Thymus (tissue), 14 donors: ENCODE measurements at places on chromosomes 11 and 22.

DNA sequence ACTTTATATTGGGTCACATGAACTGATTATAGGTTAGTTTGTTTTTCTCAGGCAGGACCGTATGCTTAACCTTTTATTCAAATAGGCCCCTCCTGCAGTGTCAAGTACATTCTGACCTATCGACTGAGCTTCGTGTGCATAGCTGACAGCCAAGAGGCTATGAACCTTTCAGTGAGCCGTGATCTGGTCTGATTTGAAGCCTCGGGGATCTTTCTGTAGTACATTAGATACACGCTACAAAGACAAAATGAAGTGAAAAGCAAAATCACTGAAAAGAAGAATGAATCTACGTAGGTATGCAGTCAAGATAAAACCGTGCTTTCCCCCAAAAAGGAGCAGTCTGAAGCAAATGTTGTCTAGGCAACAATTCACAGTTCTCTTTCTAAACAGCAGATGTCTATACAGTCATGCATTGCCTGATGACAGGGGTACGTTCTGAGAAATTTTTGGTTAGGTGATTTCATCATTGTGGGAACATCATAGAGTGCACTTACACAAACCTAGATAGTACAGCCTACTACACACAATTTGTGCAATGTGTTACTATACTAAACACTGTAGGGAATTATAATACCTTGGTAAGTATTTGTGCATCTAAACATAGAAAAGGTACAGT is 18.1 kb downstream of the JHY start:
- H3K27ac ChIP-seq, result no peak overlapping the region
- H3K4me3 ChIP-seq, result no peak overlapping the region
- no peak for DNase-seq
- H3K4me1 ChIP-seq, result no peaks in the 10 kb centered on the region

DNA sequence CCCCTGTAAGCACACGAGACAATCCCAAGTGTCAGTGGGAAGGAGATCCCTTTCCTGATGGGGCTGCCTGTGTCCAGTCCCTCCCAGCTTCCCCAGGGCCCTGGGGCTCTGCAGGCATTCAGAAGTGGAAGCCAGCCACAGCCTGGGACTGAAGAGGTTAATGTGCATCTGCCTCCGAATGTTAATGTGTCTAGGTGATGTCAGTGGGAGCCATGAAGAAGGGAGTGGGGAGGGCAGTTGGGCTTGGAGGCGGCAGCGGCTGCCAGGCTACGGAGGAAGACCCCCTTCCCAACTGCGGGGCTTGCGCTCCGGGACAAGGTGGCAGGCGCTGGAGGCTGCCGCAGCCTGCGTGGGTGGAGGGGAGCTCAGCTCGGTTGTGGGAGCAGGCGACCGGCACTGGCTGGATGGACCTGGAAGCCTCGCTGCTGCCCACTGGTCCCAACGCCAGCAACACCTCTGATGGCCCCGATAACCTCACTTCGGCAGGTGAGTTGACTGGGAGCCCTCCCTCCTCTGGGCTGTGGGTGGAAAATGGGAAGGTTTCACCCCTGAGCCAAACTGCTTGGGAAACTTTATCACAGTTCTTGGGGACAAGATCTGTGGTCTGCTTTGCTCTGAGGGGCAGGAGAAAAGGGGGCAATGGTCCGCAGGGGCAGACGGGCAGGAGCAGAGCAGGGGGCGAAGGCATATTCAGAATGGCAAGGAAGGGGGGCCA is at the start of gene MCHR1:
Gene MCHR1, plus strand, starts transcription at position 236 of the 715 bp plus-strand sequence. Its CDS starts 169 bp downstream, at position 405.
- no peak within 1 kb of the TSS for H3K27ac ChIP-seq
- DNase-seq, result no peak
- H3K4me1 ChIP-seq, result peaks cover 57% of the 10 kb centered on the region
- H3K4me3 ChIP-seq, result no peak within 1 kb of the TSS
- peaks cover 28% of the 10 kb centered on the region for H3K27me3 ChIP-seq

DNA sequence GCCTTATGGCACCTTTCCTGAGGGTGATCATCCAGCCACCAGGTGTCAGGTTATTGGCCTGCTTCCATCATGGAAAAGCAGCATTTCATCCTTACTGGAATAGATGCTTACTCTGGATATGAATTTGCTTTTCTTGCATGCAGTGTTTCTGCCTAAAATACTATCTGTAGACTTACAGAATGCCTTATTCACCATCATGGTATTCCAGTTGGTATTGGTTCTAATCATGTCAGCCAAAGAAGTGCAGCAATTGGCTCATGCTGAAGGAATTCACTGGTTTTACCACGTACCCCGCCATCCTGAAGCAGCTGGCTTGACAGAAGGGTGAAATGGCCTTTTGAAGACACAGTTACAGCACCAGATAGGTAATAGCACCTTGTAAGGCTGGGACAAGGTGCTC is 194.2 kb downstream of the AASDHPPT start:
- no peaks in the 10 kb centered on the region for H3K27me3 ChIP-seq
- no peaks in the 10 kb centered on the region for H3K36me3 ChIP-seq
- no peaks in the 10 kb centered on the region for H3K4me1 ChIP-seq
- H3K4me3 ChIP-seq, result no peak overlapping the region

DNA sequence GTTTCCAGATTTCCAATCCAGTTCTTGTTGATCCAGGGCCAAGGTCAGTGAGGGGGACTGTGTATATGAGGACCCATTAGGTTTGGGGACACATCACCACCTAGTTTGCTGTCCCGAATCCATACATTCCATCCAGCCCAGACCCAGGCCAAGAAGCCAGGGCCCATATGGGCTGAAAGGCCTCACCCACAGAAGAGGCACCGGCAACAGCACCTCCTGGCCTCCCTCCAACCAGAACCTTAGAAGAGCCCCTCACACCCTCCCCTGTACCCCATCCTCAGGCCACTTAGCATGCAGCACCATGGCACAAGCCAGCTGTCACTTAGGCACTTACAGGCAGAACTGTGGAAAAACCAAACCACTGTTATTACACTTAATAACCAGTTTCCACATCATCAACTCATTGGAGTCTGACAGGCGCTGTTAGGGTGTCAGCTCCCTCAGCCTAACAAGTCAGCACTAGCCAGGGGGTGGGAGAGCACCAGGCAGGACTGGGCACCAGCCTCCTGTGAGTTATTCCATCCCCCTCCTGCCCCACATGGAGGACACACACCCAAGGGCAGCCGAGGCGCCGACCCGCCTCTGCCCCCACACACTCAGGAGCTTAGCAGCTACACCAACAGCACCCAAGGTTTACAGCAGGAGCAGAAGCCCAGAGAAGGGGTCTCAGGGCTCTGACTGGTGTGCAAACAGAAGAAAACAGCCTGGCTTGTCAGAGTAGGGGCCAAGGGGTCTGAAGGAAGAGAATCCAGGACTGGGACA is 132.0 kb downstream of the BUD13 start:
- H3K27ac ChIP-seq, result no peak overlapping the region
- no peak overlapping the region for H3K4me3 ChIP-seq
- H3K4me1 ChIP-seq, result no peaks in the 10 kb centered on the region
- H3K36me3 ChIP-seq, result no peaks in the 10 kb centered on the region
- H3K27me3 ChIP-seq, result peaks cover 2% of the 10 kb centered on the region
- no peak for DNase-seq

- no peaks in the 10 kb centered on the region for H3K27me3 ChIP-seq
- no peak overlapping the region for H3K27ac ChIP-seq
- H3K36me3 ChIP-seq, result no peaks in the 10 kb centered on the region
- no peak overlapping the region for H3K4me3 ChIP-seq
Measured at GRCh38 chr11:10862446-10862845, 4.6 kb upstream of the ZBED5 start.

DNA sequence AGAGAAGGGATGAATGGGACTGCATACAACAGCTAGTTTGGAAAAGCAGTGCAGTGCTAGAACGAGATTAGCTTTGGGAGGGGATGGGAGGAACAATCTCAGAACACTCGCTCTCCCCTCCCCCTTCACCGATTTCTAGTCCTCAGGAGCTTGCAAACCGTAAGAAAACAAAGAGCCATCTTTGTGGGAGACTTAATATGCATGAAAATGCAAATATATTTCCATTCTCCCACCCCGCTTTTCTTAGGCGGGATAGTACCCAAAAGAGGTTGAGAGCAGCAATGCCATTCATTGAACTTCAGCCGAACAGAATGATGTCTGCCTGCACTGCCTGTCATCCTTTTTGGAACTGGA is 1.1 kb downstream of the SPINDOC start:
- no peak for DNase-seq
- peaks cover 37% of the 10 kb centered on the region for H3K36me3 ChIP-seq
- H3K27me3 ChIP-seq, result peaks cover 9% of the 10 kb centered on the region
- H3K27ac ChIP-seq, result no peak overlapping the region
- H3K4me3 ChIP-seq, result peak overlapping the region; percentile 78
- H3K4me1 ChIP-seq, result peaks cover 9% of the 10 kb centered on the region

GRCh38 chr11:2114430-2115241 is 24.6 kb downstream of the IGF2 start:
- peaks cover 3% of the 10 kb centered on the region for H3K27me3 ChIP-seq
- peaks cover 3% of the 10 kb centered on the region for H3K4me1 ChIP-seq
- no peaks in the 10 kb centered on the region for H3K36me3 ChIP-seq
- H3K4me3 ChIP-seq, result no peak overlapping the region

DNA sequence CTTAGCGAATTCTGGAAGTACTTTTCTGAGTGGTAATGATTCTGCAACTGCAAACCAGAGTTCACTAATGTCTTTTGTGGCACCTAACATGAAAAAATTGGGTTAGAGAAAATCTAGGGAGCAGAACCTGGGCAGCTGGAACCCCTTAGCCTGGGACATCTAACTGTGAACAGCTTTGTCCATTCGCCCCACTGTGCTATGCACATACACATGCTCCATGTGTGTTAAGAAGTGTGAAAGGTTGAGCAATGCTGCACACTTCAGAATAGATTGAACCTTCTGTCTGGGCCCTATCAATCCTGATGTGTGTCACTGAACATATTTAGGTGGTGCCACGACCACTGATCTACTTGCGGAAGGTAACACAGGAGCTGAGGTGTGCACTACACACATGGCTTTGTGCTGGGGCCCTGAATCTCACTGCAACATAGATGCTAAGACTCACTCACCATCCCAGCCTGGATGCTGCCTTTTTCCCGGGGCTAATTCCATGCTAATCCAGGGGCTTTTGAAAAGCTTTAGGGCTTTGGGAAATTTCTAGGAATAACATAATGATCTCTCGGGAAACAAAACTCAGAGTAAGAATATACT is 976.2 kb downstream of the NTM start:
- no peak overlapping the region for H3K27ac ChIP-seq
- H3K4me3 ChIP-seq, result no peak overlapping the region
- H3K4me1 ChIP-seq, result no peaks in the 10 kb centered on the region

- H3K4me1 ChIP-seq, result peaks cover 24% of the 10 kb centered on the region
- DNase-seq, result no peak
- H3K27me3 ChIP-seq, result no peaks in the 10 kb centered on the region
- H3K27ac ChIP-seq, result no peak overlapping the region
Measured at GRCh38 chr22:36154423-36154945, 6.1 kb downstream of the APOL3 start.

DNA sequence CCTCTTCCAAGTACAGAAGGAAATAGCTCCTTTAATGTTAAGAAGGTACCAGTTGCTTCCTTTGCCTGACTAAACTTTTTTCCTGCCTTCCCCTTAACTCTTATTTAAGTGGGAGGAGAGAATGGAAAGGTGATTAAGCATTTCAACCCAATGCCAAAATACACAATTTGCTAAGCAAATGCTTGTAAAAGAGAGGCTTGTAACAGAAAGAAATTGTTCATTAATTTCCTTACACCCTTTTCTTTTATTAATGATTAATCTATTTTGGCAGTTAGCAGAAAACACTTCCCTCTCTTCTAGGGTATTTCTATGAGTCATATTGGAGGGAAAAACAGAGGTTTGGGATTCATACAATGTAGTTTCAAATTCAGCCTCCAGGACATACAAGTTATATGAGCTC is 427.6 kb upstream of the FAT3 start:
- H3K4me1 ChIP-seq, result no peaks in the 10 kb centered on the region
- no peak overlapping the region for H3K4me3 ChIP-seq
- H3K27me3 ChIP-seq, result no peaks in the 10 kb centered on the region

- H3K4me1 ChIP-seq, result no peaks in the 10 kb centered on the region
- peaks cover 31% of the 10 kb centered on the region for H3K36me3 ChIP-seq
- no peak for DNase-seq
- H3K4me3 ChIP-seq, result no peak overlapping the region
- no peak overlapping the region for H3K27ac ChIP-seq
Measured at GRCh38 chr22:26447584-26448329, 18.7 kb downstream of the ASPHD2 start.

GRCh38 chr11:8477151-8477550 is 116.9 kb downstream of the STK33 start:
- H3K4me1 ChIP-seq, result no peaks in the 10 kb centered on the region
- DNase-seq, result no peak
- no peak overlapping the region for H3K27ac ChIP-seq
- no peak overlapping the region for H3K4me3 ChIP-seq
- no peaks in the 10 kb centered on the region for H3K27me3 ChIP-seq

DNA sequence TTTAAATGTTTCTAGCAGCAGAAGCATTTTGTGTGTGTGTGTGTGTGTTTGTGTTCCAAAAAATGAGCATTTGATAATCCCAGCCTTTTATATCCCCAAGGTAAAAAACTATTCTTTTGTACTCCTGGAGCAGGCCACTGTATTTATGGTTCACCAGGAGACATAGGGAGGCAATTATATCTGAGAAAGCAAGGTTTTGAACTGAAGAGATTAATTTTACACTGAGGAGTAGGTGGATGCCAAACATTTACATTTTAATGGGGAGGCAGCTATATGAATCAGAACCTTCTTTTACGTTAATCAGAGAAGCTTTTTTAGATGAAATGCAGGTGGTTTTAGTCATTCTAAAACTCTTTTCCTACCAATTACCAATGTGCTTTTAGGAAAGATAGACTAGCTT is 1374.0 kb upstream of the TENM4 start:
- no peaks in the 10 kb centered on the region for H3K27me3 ChIP-seq
- no peaks in the 10 kb centered on the region for H3K36me3 ChIP-seq
- no peak for DNase-seq
- no peaks in the 10 kb centered on the region for H3K4me1 ChIP-seq

- H3K27me3 ChIP-seq, result peaks cover 25% of the 10 kb centered on the region
- no peak overlapping the region for H3K27ac ChIP-seq
- no peak for DNase-seq
- H3K36me3 ChIP-seq, result no peaks in the 10 kb centered on the region
- no peak overlapping the region for H3K4me3 ChIP-seq
Measured at GRCh38 chr11:9095421-9095820, 4.0 kb upstream of the SCUBE2 start.

DNA sequence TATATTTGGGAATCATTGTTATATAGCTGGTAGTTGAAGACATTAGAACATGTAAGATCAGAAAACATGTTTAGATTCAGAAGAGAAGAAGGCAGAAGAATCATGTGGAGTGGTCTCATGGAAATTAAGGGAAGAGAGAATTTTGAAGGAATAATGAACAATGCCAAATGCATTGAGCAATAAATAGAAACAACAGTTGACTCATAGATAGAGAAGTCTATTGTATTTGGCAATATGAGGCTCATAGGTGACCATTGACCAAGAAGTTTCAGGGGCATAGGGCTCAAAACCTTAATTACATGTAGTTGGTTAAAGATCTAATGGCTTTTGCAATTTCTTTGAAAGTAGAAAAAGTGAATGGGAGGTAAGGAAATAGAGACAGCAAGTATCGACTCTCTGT is 123.9 kb downstream of the PAX6 start:
- H3K4me3 ChIP-seq, result no peak overlapping the region
- no peak for DNase-seq
- no peaks in the 10 kb centered on the region for H3K36me3 ChIP-seq
- no peaks in the 10 kb centered on the region for H3K27me3 ChIP-seq
- H3K4me1 ChIP-seq, result no peaks in the 10 kb centered on the region

- H3K36me3 ChIP-seq, result no peaks in the 10 kb centered on the region
- peak overlapping the region; percentile 93 for H3K4me3 ChIP-seq
- peak overlapping the region; percentile 33 for H3K27ac ChIP-seq
- peaks cover 36% of the 10 kb centered on the region for H3K27me3 ChIP-seq
Measured at GRCh38 chr11:130071211-130071712, 1.6 kb downstream of the APLP2 start.
